Fibroblast of skin of scalp (primary cell): ENCODE measurements at places on chromosomes 11 and 22.
A peak's percentile ranks its signal among the peaks of the same experiment; 100 is the strongest.

DNA sequence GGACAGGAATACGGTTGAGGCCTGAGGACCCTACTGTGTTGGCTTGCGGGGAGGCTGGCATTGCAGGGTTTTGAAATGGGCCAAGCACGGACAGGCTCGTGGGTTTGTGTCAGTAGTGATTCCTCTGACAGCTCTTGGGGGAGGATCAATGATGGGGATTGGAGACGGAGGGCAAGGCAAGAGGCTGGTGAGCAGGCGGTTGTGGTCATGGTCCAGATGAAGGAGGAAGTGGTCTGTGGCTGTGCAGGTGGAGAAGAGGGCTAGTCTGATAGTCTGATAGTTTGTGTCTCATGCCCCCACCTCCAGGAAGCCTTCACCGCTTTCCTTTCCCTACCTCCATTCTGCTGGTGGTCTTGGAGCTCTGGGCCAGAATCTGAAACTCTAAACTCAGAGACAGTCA lies 3.0 kb downstream of the MAFF start:
- DNase-seq = no peak

DNA sequence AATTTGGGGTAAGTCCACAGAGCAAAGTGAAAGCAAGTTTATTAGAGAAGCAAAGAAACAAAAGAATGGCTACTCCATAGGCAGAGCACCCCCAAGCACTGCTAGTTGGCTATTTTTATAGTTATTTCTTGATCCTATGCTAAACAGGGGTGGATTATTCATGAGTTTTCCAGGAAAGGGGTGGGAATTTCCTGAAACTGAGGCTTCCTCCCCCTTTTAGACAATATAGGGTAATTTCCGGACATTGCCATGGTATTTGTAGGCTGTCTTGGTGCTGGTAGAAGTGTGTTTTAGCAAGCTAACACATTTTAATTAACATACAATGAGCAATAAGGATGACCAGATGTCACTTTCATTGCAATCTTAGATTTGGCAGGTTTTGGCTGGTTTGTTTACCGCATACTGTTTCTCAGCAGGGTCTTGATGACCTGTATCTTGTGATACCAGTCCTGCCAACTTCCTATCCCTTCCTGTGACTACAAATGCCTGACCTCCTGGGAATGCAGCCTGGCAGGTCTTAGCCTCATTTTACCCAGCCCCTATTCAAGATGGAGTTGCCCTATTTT lies 937 bp upstream of the C1QTNF6 start:
- peak; percentile 43 for DNase-seq

- no peak for DNase-seq
These were observed 7.5 kb downstream of the ROBO4 start for GRCh38 chr11:124890151-124890550.

GRCh38 chr11:16456366-16456765 lies 100.0 kb upstream of the SOX6 start:
- DNase-seq = no peak

- DNase-seq = no peak
These were observed 26.9 kb downstream of the CD82 start for GRCh38 chr11:44592125-44592940.

- DNase-seq = no peak
These were observed 7.4 kb upstream of the PIM3 start for GRCh38 chr22:49953027-49953679.

- DNase-seq = no peak
These were observed 102.5 kb downstream of the C11orf58 start for GRCh38 chr11:16840951-16841350.

- DNase-seq = no peak
These were observed 40.7 kb downstream of the MOB2 start for GRCh38 chr11:1445741-1446445.

- peak; percentile 66 for DNase-seq
These were observed 76.2 kb downstream of the ZBTB16 start for GRCh38 chr11:114135737-114136151.
